Activated naive CD4-positive, alpha-beta T cell treated with anti-CD3 and anti-CD28 coated beads, Interleukin-2, amount 10 ng/mL, durations not matched to agents 5 hours and 36 hours (primary cell): ENCODE measurements at places on chromosomes 12 and 14. TPM values are rescaled to one million over a fixed set of nuclear protein-coding genes. Genes with fewer than 3 reads are reported as not detected.

PAX9 gene
- total RNA-seq: not detected

LPAR5 gene
- total RNA-seq: 7.5 TPM

BATF gene
- total RNA-seq: 33.6 TPM

ABCC9 gene
- not detected for total RNA-seq

FOXA1 gene
- total RNA-seq: not detected

PTPRQ gene
- total RNA-seq: not detected
